Mononuclear cell (primary cell): ENCODE measurements at places on chromosomes 6 and 20. TPM values are rescaled to one million over a fixed set of nuclear protein-coding genes. Genes with fewer than 3 reads are reported as not detected.

The SLC22A2 gene
- total RNA-seq = not detected

The BPIFB1 gene
- total RNA-seq = not detected

The GTSF1L gene
- total RNA-seq = not detected

The ZSCAN23 gene
- 0.73 TPM for total RNA-seq

The MAFB gene
- total RNA-seq = 122 TPM

The BIRC7 gene
- total RNA-seq = 0.21 TPM

The EEF1A2 gene
- 0.73 TPM for total RNA-seq

The FNDC11 gene
- 0.84 TPM for total RNA-seq

The TRMT11 gene
- total RNA-seq = 35.2 TPM

The EPPIN gene
- total RNA-seq = not detected

The SRMS gene
- total RNA-seq = not detected

The KHDRBS2 gene
- 2.4 TPM for total RNA-seq

The ATP6V1G2 gene
- 0.73 TPM for total RNA-seq

The GPX5 gene
- not detected for total RNA-seq

The HLA-F gene
- total RNA-seq = 633 TPM

The OR2B6 gene
- total RNA-seq = not detected

The CLPSL2 gene
- total RNA-seq = not detected

The C20orf96 gene
- total RNA-seq = 0.73 TPM
